ENCODE measurements at places on chromosomes 1 and 21. TPM values are rescaled to one million over a fixed set of nuclear protein-coding genes. Genes with fewer than 3 reads are reported as not detected.

Gene EEIG2
- polyA plus RNA-seq = 0.53 TPM

GRCh38 chr1:215054266-215054665, 28.3 kb upstream of the KCNK2 start:
- DNase-seq = no peak

DNA sequence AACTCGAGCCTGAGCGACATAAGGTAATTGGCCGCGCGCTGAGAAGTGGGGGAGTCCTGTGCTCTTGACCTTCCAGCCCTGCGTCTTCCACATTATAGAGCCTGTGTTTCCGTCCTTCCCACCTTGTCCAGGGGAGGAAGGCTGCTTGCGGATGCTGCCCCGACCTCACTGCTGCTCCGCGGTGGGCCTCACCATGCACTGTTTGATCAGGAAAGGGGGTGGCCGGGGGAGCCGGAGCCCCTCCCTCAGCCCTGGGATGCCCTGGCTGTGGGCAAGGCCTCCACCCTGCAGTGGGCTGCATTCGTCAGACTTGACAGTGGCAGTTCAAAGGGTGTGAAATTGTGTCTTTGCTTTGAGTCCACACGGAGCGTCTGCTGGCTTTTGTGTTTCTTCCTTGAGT, 30.1 kb downstream of the PCNT start:
- no peak for DNase-seq

- no peak for DNase-seq
These were observed 55.5 kb downstream of the PGM1 start for GRCh38 chr1:63648689-63649088.

DNA sequence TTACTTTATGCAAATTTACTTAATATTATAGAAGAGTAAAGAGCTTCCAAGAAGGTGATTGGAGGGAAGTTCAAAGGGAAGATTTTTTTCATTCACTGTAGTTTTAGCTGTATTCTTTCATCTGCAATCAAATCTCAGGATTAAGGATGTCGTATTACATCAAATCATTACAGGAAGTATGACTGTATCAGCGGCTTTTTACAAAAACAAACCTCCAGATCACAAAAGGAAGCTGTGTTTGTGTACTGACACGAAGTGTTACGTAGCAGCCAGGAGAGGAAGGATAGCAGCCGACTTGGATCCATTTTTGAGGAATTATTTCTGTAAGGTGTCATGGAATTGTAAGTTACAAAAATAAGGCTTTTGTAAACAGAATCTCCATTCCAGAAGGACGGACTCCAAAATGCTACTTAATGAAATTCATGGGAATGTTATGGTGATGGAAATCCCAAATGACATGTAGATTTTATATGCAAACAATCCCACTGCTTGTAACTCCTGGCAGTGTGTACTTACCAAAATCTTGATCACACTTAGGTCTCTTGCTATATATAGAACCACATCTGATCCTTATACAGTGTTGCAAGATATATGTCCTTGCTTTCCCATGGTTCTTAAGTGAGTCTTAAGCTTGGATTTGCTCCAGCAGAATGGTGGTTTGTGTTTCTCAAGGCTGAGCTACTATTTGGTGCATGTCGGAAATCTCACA, 49.8 kb downstream of the KCNJ15 start:
- DNase-seq = no peak

- peak; percentile 61 for DNase-seq
These were observed 88.1 kb upstream of the ATP1A1 start for GRCh38 chr1:116284819-116285390.

DNA sequence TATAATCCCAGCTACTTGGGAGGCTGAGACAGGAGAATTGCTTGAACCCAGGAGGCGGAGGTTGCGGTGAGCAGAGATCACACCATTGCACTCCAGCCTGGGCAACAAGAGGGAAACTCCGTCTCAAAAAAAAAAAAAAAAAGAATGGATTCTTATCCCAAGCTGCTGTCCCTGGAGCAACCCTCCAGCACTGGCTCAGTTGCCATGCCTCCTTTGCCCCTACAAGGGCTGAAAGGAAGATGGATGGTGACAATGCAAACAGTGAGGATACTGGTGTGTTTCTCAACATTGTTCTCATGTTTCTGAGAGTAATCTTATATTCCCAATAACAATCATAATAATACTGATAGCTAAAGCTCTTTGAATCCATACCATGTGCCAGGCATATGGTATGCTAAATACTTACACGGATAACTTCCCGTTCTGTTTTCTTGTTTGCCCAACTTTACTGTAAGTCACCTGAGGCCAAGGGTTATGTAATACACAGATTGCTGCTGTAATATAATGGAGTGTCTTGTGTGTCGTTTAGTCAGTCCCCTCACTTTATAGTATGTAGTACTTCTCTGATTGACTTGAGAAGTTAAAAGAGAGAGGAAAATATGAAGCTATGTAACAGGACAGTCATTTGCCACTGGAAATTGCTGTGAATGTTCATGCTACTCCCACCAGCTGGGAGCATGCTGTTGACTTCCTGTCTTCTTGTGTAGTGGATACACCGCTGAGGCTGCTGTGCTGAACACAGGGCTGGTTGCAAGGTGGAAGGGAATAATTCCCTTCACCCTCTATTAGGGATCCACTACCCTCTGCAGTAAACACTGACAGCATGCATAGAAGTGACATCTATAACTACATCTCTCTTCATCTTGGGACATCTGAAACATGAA, 153.6 kb downstream of the CNIH3 start:
- DNase-seq = no peak

DNA sequence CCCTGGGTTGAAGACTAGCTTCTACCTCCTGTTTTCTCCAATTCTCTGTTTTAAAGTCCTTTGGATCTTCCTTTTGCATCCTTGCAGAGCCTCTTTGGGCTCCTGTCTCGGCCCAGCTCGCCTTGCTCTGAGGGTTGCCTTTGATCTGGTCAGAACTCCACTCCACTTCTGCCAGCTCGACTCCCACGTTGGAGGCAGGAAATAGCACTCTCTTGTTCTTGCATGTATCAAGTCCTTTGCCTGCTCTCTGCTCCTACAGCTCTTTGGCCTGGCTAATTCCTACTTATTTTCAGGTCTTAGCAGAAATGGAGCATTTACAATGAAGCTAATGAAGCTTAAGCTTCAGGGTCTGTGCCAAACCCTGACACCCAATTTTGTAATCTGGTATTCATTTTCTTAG, 21.1 kb upstream of the B3GALNT2 start:
- DNase-seq = no peak

DNA sequence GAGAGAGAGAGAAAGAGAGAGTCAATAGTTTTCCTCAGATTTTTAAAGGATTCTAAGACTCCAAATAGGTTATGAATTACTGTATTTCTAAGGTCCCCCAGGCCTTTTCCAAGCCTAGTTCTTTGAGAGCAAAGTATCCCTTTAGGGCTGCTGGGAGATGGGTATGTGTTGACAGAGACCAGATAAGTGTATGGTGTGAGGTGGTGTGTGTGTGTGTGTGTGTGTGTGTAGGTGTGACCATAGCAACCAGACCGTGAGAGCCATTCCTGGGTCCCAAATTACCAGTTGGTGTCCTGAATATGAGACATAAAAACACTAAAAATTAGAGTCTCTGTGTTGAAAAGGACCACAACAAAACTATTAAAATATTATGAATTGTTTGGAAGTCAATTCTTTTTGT, 41.7 kb upstream of the DNAJC6 start:
- DNase-seq = no peak

Gene BARHL2
- polyA plus RNA-seq = not detected

DNA sequence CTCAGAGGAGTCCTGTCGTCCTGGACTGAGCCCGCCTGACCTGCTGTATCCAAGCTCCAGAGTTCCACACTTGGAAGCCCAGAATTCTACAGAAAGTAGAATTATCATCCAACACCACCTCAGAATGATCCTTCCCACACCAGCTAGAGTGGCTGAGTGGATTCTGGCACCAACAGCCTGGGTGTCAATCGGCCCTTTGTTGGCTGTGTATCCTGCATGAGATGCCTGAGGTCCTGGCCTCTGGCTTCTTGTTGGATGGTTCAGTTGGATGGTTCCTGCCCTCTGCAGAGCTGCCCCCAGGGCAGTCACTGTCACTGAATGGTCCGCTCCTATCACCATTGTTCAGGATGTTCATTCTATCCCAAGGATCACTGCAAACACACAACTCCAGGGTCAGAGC, 49.8 kb downstream of the PGBD5 start:
- DNase-seq = no peak

GRCh38 chr1:232579958-232580941, 49.7 kb downstream of the SIPA1L2 start:
- DNase-seq = no peak

- no peak for DNase-seq
These were observed 35.4 kb upstream of the FOXO6 start for GRCh38 chr1:41325801-41326200.

DNA sequence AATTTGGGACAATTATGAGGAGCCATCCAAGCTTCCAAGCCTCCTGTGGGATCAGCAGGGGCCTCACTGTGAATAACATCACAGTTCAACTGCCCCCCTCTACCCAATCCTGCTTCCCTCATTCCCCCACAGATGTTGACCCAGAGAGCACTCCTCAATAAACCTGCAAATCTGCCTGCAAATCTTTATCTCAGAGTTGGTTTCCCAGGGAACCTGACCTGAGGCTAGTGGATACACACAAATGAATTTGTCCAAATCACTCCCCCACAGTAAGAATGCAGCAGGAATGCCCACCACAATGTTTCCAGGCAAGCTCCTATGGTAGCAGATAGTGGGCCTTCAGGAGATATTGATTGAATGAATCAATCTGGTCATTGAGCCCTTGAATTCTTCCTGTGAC, 56.4 kb upstream of the HIVEP3 start:
- DNase-seq = no peak

DNA sequence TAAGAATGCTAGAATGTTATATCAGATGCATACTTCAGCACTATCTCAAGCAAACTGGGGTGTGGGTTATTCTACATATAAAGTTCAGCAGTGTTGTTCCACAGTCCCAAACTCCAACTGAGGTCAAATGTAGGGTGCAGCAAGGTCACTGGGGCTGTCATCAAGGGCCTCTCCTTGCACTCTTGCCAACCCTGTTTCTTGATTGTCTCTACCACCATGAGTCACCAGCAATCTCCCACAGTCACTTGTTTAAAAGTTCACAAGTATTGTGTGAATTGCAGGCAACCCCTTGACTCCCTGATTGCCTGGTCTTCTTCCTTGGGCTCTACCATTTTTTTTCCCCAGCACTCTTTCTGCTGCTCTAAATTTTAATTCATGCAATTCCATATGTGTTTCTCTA, 10.6 kb downstream of the METTL18 start:
- DNase-seq = no peak

DNA sequence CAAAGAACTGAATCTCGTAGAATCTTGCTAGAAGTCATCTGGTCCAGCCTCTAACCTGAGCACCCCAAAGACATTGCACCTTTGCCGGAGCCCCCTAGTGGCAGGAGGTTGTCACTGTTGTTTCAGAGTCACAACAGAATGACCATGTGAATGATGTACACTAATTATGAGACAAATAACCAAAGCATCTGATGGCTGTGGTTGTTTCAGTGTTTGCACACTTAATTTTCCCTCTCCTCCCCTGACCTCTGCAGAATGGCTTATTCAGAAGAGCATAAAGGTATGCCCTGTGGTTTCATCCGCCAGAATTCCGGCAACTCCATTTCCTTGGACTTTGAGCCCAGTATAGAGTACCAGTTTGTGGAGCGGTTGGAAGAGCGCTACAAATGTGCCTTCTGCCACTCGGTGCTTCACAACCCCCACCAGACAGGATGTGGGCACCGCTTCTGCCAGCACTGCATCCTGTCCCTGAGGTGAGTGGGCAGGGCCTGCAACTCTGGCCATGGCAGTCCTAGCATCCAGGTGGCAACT, 26.4 kb downstream of the TRAF5 start:
- no peak for DNase-seq

- no peak for DNase-seq
These were observed 49.3 kb downstream of the ADAMTS1 start for GRCh38 chr21:26795866-26796329.

DNA sequence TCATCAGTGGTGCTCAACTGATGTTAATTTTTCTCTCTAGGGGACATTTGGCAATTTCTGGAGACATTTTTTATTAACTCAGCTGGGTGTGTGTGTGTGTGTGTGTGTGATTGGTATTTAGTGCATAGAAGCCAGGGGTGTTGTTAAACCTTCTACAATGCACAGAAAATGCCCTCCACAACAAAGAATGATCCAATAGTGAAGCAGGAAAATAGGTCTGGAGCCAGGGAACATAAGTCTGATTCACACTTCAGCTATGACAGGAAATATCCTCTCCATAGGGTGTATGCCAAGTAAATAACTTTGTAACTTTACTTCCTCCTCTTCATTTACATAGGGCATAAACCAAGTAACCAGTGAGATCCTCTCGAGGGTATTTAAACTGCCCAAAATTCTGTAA, 25.1 kb upstream of the TMEM61 start:
- no peak for DNase-seq

DNA sequence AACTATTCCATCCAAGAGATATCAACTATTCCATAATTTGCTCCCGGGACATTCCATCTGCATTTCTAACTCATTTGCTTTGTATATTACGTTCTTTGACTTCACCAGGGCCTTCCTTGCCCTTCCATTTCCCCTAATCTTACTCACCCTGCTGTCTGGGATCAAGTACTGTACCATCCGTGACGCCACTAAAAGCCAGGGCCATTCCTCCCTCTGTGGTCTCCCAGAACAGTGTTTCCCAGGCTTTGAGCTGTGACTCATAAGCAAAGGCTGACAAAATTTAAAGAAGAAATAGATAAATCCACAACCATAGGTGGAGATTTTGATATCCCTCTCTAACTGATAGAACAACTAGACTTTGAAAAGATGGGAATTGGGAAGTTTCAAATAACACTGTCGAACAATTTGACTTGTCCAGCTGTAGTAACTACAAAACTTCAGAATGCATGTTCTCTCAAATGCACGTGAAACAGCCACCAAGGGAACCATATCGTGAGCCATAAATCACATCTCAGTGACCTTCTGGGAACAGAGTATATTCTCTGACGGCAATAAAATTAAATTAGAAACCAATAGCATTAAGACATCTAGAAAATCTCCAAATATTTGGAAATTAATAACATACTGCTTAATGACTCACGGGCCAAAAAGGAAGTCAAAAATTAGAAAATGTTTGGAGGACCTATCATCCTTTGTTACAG, 501.0 kb downstream of the SETD4 start:
- DNase-seq = no peak

GRCh38 chr1:27144920-27145661, 9.8 kb downstream of the SLC9A1 start:
- peak; percentile 62 for DNase-seq

Gene ARHGEF16
- 0.29 TPM for polyA plus RNA-seq

GRCh38 chr1:63774617-63775417, 1.0 kb downstream of the ROR1 start:
- DNase-seq = peak; percentile 46

Gene GFI1
- polyA plus RNA-seq = not detected

All from psoas muscle (tissue), 8 donors.